ENCODE measurements at places on chromosomes 5 and 9. TPM values are rescaled to one million over a fixed set of nuclear protein-coding genes. Genes with fewer than 3 reads are reported as not detected.

GRCh38 chr5:68708842-68709170 is 385.0 kb upstream of the SLC30A5 start:
- no peak for DNase-seq
- H3K4me1 ChIP-seq: peaks cover 10% of the 10 kb centered on the region
- no peaks in the 10 kb centered on the region for H3K27me3 ChIP-seq
- no peaks in the 10 kb centered on the region for H3K36me3 ChIP-seq
- no peak overlapping the region for H3K27ac ChIP-seq

DNA sequence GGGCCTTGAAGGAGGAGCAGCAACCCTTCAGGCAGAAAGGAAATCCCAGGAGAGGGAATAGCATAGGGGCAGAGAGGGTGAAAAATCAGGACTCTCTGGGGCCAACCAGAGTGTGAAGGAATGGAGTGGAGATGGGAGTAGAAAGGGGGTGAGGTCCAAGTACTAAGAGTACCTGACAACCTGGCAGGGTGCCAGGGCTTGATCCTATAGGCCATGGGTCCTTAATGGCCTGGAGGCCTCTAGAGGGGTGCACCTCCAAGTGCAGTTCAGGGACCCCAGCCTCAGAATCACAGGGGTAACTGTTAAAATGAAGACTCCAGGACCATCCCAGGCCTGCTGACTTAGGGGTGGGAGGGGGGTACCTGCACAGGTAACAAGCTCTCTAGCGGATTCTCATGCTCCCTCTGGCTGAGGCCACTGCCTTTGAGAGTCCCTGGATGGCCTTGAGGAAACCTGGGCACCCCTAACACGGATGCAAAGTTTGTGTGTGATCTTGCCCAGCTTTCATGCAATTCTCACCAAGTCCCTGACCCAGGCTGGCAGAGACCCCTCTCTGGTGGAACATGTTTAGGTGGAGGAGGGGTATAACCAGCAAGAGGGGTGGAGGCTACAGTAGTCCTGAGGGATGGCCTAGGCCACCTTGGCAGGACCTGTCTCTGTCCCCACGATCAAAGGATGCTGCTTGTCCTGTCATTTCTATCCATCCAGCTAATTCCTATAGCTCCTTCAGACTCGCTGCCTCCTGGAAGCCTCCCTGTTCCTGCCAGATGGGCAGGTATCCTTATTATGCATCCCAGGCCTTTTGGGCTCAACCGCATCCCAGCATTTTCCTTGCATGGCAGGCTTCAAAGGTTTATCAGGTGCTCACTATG is 17.6 kb upstream of the CSF1R start:
- peaks cover 6% of the 10 kb centered on the region for H3K4me1 ChIP-seq
- no peak overlapping the region for H3K4me3 ChIP-seq
- DNase-seq: no peak
- H3K36me3 ChIP-seq: no peaks in the 10 kb centered on the region
- H3K27ac ChIP-seq: no peak overlapping the region

Gene LECT2
- total RNA-seq: not detected

- DNase-seq: no peak
- H3K4me3 ChIP-seq: no peak overlapping the region
- H3K36me3 ChIP-seq: no peaks in the 10 kb centered on the region
- H3K4me1 ChIP-seq: peaks cover 17% of the 10 kb centered on the region
- no peaks in the 10 kb centered on the region for H3K27me3 ChIP-seq
- H3K27ac ChIP-seq: no peak overlapping the region
These were observed 20.3 kb downstream of the WHRN start for GRCh38 chr9:114484854-114485443.

GRCh38 chr5:95779611-95780010 is 42.9 kb downstream of the GLRX start:
- no peaks in the 10 kb centered on the region for H3K36me3 ChIP-seq
- no peak overlapping the region for H3K4me3 ChIP-seq
- peak overlapping the region; percentile 39 for H3K27ac ChIP-seq
- H3K27me3 ChIP-seq: no peaks in the 10 kb centered on the region
- DNase-seq: no peak

Gene SPATA31E1
- not detected for total RNA-seq

- no peaks in the 10 kb centered on the region for H3K27me3 ChIP-seq
- no peaks in the 10 kb centered on the region for H3K4me1 ChIP-seq
- peaks cover 10% of the 10 kb centered on the region for H3K36me3 ChIP-seq
These were observed 266.2 kb downstream of the ARHGAP26 start for GRCh38 chr5:143036146-143036927.

Gene SPAAR
- total RNA-seq: not detected

- no peaks in the 10 kb centered on the region for H3K36me3 ChIP-seq
- no peaks in the 10 kb centered on the region for H3K4me1 ChIP-seq
- DNase-seq: no peak
These were observed 223.2 kb downstream of the PCSK1 start for GRCh38 chr5:96209829-96210228.

Gene SCGB3A2
- not detected for total RNA-seq

Gene TMEM174
- total RNA-seq: not detected

DNA sequence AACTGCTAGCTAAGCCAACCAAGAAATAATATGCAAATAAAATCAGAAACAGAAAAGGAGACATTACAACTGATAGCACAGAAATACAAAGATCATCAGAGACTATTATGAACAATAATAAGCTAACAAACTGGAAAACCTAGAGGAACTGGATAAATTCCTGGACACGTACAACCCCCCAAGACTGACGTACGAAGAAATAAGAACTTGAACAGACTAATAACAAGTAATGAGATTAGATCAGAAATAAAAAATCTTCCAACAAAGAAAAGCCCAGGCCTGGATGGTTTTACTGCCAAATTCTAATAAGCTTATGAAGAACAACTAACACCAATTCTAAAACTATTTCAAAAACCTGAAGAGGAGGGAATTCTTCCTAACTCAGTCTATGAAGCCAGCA is 67.9 kb downstream of the EPB41L4A start:
- no peak overlapping the region for H3K4me3 ChIP-seq
- DNase-seq: no peak
- peaks cover 5% of the 10 kb centered on the region for H3K4me1 ChIP-seq
- H3K36me3 ChIP-seq: no peaks in the 10 kb centered on the region
- no peaks in the 10 kb centered on the region for H3K27me3 ChIP-seq
- H3K27ac ChIP-seq: no peak overlapping the region

- H3K36me3 ChIP-seq: no peaks in the 10 kb centered on the region
- H3K27ac ChIP-seq: no peak overlapping the region
- H3K4me3 ChIP-seq: no peak overlapping the region
- no peaks in the 10 kb centered on the region for H3K4me1 ChIP-seq
These were observed 4.5 kb downstream of the TMEM215 start for GRCh38 chr9:32787816-32788215.

DNA sequence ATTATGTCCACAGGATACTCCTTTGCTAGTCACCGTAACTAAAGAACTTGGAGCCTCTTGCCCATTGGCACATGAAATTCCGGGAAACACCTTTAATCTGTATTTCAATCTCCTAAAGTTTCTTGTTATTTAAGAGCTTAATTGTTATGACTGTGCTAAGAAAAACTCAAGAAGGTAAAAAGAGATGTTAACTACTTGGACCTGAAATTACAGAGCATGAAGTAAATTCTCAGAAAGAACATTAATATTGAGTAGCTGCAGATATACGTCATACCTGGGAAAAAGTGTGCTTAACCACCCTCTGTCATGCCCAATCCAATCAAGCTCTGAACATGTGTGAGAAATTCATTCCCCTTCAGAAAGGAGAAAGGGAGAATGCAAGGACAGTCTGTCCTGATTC is 394.9 kb upstream of the PTGER4 start:
- H3K4me1 ChIP-seq: no peaks in the 10 kb centered on the region
- H3K36me3 ChIP-seq: no peaks in the 10 kb centered on the region
- no peak for DNase-seq
- no peak overlapping the region for H3K4me3 ChIP-seq
- no peak overlapping the region for H3K27ac ChIP-seq

DNA sequence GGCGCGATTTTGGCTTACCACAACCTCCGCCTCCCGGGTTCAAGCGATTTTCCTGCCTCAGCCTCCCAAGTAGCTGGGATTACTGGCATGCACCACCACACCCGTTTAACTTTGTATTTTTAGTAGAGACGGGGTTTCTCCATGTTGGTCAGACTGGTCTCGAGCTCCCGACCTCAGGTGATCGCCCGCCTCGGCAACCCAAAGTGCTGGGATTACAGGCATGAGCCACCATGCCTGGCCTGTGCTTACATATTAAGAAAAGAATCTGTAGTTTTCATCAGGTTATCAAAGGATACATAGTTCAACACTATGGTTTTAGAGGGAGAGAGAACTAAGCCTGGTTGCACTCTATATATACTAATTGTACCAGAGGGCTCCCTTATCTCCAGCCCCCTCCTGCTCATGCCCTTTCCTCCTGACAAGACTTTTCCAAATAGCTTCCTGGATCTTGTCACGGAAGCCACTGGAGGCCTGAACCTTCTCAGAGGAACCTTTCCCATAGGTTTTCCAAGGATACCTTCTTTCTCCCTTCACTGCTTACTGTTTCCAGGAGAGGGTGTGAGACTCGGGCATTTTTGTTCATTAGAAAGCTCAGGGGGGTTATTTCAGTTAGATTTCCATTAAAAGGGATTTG is 53.1 kb downstream of the SLC44A1 start:
- H3K27me3 ChIP-seq: no peaks in the 10 kb centered on the region
- no peak for DNase-seq
- H3K4me3 ChIP-seq: no peak overlapping the region
- peaks cover 3% of the 10 kb centered on the region for H3K36me3 ChIP-seq

GRCh38 chr5:100590867-100591266 is 55.7 kb downstream of the FAM174A start:
- no peaks in the 10 kb centered on the region for H3K27me3 ChIP-seq
- no peak overlapping the region for H3K27ac ChIP-seq
- no peaks in the 10 kb centered on the region for H3K4me1 ChIP-seq
- no peak for DNase-seq
- H3K36me3 ChIP-seq: no peaks in the 10 kb centered on the region

Gene PDZD2
- 0.50 TPM for total RNA-seq

DNA sequence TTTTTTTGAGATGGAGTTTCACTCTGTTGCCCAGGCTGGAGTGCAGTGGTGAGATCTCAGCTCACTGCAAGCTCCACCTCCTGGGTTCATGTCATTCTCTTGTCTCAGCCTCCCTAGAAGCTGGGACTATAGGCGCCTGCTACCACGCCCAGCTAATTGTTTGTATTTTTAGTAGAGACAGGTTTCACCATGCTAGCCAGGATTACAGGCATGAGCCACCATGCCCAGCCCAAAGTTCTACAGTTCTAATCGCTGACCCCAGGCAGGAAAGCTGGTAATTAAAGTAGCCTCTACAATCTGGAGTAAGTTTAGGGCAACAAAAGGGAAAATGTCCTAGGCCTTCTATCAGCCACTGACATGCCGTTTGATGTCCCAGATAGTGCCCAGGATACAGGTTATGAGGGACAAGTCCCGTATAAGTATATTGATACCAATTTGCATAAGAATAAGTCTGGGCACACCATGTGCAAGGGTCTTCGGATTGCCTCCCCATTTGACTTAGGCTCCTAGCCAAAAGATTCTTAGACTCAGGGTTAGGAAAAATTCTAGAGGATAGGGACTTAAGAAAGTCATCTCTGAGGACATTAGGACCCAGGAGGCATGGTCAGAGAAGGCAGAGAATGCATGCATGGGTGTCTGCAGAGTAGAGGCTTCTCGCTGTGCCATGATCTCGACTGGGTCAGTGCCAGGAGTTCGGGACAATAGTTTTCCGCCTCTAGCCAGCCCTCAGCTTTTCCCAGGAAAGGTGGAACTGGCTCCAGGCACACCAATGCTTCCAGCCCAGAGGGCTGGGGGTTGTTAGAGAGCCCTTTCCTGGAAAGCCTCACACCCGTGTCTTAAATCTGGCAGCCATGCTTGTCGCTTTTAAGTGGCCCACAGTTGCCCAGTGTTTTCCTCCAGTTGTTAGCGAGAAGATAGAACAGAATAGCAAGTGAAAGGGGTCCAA is 1111.1 kb downstream of the TAF11L14 start:
- no peaks in the 10 kb centered on the region for H3K36me3 ChIP-seq
- no peak for DNase-seq
- peak overlapping the region; percentile 75 for H3K4me3 ChIP-seq
- no peaks in the 10 kb centered on the region for H3K27me3 ChIP-seq

Gene GFI1B
- 3.3 TPM for total RNA-seq
